ENCODE measurements at places on chromosomes 4 and X.

DNA sequence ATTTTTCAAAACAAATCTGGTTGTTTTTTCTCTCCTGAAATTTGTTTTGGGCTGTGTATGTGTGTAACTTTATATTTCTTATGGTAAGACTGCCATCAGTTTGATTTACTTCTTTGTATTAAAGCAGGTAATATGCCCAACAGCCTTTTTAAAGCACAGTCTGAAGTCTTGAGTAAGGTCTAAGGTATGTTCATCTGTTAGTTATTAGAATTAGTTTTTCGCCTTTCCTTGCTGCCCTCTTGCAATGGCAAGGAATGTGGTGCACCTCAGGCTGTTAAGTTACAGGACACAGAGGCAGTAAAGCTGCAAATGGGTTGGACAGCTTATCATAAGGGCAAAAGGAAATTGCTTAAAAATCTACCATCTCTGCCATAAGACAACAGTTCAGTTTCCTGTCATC is 71.8 kb downstream of the METTL14 start:
- DNase-seq: no peak

DNA sequence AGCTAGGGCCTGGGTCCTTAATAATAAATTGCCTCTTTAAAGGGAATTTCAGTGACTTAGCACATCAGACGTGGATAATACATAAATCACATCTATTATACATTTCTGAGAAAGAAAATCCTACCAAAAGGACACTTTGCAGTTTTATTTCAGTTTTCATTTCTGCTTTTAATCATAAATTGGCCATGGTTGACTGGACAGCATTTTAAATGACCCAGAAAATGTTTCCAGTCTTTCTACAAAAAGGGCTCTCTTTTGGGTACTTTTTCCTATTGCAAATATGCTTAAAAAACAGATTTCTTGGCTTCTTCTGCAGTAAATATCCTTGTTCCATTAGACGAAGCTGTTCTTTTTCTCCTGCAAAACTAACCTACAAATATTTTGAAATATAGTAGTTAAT is 41.4 kb upstream of the LPAR4 start:
- no peak for DNase-seq

DNA sequence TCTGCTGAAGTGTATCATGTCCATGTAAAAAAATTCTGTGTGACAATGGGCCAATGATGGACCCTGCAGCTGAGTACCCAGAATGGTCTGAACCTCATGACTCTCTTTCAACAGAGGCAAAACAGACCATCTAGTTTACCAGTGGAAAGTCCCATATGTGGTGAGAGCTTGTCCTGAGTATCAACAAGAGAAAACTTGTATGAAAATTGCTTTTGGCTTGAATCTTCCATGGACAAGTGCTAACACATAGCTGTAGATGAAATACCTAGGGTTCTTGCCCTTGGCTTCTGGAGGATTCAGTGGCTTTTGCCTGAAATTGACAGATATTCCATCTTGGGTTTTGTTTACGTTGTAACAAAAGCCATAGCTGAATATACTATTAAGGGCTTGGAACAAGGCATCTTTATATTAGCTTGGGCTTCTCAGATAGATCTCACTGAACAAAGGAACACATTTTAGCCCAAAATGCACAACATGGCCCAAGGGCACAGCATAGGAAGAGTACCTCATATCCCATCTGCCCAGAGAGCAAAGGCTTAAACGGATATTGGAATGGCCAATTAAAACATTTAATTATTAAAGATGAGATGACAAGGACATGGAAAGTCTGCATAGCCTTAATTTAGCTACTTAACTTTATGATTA is 128.5 kb upstream of the HPGD start:
- DNase-seq: no peak

GRCh38 chrX:7247346-7247745 is 99.4 kb upstream of the PUDP start:
- DNase-seq: no peak

DNA sequence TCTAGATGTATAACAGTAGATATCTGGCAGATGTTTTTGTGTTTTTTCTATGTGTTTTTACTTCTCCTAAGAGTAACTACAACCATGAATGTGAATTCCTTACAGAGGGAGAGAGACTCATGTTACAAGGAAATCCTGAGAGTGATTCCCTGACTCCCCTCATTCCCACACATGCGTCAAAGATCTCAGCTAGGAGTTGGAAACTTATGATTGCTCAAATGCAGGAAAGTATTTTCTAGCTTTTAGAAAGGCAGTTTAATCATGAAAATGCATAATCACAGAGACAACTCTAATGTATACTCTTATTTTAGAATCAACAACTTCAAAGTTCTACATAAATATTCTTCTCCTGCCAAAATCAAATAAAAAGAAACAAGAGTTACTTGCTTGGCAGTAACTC is 121.8 kb downstream of the PDE5A start:
- no peak for DNase-seq

DNA sequence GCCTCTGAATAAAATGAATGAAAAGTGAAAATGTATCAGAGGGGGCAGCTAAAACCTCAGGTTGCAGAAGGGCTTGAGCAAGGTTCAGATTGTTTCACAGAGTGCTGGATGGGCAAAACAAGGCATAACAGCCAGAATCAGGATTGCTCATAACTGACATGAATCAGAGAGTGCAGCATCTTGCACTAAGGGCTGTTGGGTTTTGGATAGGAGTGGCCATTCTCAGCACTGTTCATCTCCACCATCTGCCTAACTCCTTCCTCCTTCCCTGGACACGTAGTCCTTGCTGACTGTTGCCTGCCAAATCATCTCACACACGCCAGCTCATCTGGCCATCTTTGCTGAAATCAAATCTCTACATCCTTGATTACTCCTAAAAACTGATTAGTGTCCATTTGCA is 75.3 kb upstream of the C1QTNF7 start:
- no peak for DNase-seq

DNA sequence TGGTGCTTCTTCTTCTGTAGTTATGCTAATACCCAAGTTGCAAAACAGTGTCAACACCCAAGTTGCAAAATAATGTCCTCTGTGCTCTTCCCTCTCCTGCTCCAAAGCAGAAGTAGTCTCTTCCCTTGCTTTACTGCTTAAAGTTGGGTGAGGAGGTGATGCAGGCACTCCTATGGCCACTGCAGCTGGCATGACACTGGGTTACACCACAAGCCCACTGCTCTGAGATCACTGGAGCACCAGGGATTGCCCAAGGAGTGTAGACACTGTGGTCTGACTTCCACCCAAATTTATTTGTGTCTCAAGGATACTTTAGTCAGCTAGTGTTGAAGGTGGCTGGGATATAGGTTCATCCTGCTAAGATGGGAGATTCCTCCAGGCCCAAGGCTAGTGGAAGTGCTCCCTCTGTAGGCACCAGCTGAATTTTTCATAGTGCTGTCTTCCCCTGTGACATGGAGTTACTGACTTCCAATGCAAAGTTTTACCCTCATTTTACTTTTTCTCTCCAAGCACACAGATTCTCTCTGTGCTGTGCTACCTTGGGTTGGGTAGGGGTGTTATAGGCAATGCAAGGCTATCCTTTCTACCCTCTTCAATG is 196.2 kb upstream of the TENT5D start:
- DNase-seq: peak; percentile 17

DNA sequence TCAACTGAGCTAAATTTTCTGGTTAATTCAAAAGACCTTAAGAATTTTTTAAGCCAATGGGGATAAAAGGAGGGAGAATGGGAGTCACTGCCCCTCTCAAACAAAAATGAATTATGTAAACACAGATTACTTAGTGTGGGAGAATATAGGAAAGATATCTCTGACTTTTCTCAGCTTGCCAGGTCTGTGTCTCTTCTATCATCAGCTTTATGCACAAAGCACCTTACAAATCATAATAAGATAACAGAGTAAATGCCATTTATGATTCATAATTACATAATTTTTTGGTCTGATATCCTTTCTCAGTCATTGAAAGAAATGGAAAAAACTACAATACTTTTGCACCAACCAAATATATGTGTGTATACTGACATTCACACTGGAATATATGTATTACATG is 604.6 kb upstream of the FAM241A start:
- DNase-seq: no peak

GRCh38 chrX:30483996-30484395 is 93.6 kb downstream of the TASL start:
- DNase-seq: no peak

DNA sequence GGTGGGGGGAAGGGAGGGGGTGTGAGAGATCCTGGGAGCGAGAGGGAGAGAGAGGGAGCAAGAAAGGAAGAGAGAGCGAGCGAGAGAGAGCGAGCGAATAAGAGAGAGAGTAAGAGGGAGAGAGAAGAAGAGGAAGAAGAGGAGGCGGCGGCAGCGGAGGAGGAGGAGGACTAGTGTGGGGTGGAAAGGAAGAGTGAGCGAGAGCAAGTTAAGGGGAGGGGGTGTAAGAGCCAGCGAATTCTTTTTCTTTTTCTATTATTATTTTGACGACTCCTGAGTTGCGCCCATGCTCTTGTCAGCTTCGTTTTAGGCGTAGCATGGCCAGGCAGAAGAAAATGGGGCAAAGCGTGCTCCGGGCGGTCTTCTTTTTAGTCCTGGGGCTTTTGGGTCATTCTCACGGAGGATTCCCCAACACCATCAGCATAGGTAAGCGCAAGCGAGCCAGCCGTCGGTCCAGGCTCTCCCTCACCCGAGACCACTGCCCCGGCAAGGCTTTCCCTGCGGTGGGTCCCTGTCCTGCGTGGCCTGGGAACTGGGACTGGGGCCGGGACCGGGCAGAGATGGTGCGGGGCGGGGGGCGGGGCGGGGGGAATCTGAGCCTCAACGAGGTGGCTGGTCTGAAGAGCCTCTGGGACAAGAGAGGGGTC is at the start of gene GRIA3:
TSS of gene GRIA3 (plus strand) at position 60 of the 647 bp plus-strand sequence. CDS start at position 318, 258 bp downstream.
- peak; percentile 44 for DNase-seq

DNA sequence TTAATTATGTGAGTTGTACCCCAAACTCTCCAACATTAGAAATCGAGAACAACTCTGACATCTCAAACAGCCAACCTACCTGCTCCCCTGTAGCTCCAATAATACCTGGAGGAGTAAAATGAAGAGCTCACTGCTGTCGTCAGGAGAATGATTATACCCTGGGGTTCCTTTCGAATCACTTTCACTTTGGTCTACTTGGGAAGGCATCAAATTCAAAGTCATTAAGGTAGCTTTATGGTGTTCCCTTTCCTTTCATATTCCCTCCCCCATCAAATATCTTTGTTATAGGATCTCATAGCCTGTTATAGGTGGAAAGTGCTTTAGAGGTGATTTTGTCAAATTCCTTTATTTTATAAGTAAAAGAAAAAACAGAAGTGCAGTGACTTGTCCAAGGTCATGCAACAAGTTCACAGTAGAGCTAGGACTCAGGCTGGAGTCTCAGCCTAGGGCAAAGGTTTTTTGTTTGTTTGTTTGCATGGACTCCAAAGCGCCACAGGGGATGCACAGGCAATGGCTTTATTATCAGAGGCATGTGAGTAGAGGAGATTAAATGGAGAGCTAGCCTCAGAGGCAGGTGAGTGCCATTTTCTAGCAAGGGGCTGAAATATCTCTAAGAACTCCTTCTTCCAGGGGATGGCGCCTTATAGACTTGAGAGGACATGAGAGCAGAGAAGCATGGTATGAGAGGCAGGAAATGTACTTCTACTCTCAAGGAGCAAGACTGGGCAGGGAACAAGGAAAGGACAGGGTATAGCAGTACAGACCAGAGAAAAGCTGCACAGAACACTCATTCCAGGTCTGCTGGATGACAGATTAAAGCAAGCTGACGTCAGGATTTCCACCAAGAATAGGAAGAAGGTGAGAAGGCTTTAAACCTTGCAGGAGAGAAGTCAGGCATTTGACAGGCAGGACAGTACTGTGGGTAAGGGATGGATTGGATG is 262.1 kb upstream of the GPC4 start:
- DNase-seq: no peak

GRCh38 chr4:82776925-82777542 is 21.6 kb downstream of the SCD5 start:
- DNase-seq: no peak

DNA sequence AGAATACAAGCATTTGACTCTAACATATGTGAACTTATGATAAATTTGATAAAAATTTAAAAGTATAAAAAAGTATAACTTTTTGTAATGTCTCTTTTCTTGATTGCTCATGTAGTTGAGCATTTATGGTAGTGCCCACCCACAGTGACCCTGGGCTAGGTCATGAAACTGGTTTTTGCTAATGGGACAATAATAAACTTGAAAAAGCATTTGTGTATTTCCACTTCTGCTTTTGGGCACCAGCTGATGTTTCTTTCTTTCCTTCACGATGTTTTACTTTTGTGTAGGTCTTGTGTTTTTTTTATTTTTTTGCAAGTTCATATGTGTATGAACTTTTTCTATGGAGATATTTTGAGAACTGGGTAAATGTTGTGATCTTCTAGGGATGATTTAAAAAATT is 313.1 kb downstream of the CBLL2 start:
- no peak for DNase-seq

DNA sequence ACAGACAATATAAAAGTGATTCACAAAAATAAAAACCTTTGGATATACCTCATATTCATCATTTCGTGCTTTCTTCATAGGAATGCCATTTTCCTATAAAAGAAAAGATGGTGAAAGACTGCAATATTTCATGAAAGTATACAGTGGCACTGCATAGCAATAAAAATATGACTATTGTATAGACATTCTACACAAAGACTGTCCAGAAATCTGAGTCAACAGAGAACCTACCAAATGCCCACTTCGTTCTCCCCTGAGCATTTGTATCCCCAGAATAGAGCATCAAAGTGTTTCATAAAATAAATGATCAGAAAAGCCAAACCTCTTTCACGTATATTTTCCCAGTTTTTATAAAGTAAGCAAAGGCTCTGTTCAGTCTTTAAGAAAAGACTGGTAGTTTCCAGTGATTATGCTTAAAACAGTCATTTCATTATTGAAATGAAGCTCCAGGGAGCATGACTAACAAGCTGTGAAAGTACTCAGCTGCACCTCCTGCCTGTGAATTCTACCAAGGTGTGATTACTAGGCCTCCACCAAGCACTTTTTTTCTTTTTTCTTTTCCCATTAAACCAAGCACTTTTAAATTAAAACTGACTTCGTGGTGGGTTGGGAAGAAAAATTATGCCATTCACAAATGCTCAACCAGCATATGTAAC is 20.2 kb downstream of the PPA2 start:
- DNase-seq: peak; percentile 30
